Activated CD8-positive, alpha-beta memory T cell treated with anti-CD3 and anti-CD28 coated beads, Interleukin-2, amount 50 U/mL, for 48 hours (primary cell): ENCODE measurements at places on chromosomes 13 and 19.

- DNase-seq: peak; percentile 50
These were observed 808 bp downstream of the SLITRK5 start for GRCh38 chr13:87671753-87672605.

GRCh38 chr13:99191336-99191899 lies 9.2 kb upstream of the UBAC2 start:
- no peak for DNase-seq

DNA sequence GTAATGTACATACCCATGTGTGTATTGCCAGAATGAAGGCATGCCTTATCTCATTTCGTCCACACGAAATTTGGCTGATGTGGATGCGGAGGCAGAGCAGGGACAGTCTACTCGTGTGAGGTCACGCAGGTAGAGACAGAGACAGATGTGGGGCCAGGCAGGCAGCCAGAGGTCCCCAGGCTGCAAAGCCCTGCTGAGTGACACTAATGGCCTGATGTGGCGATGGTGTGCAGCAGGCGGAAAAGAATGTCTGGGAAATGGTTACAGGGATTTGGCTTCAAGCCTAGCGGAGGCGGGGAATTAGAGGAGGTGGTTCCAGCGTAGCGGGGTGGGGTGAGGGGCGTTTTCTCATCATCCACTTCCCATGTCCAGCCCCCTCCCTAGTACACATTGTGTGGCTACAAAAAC lies 4.2 kb upstream of the IZUMO2 start:
- no peak for DNase-seq

GRCh38 chr13:63632321-63632720 lies 2216.7 kb upstream of the PCDH20 start:
- no peak for DNase-seq

- peak; percentile 63 for DNase-seq
These were observed 1.6 kb downstream of the TNFSF9 start for GRCh38 chr19:6532244-6532999.
